GM10248 (cell line): ENCODE measurements at places on chromosomes 11 and 22.

- no peak for DNase-seq
Observed at GRCh38 chr11:6397636-6398035, 7.4 kb downstream of the SMPD1 start.

DNA sequence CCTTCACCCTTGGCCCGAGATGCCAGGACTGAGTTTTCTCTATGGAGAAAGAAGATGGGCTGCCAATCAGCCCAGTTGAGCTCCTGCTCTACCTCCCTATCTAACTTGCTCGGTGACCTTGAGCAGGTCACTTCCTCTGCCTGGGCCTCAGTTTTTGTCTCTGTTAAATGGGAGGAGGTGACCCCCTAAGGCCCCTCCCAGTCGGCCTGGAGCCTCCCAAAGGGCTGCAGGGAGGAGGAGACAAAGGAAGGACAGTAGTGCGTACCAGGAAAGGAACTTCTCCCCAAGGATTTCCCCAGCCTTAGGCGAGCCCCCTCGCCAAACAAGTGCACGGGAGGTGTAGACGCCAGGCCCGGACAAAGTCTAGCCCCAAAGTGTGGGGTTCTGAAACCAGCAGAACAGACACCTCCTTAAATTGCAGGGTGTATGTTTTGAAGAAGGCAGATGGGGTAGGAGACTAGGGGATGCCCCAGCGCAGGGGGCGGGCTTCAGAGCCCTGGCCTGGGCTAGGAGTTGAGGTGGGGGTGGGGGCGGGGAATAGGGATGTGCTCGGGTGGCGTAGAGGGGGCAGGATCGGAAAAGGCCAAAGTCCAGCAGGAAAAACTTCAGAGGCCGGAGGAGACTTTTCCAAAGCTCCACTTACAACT lies 1.0 kb downstream of the CBX7 start:
- no peak for DNase-seq

GRCh38 chr11:31199378-31199777 lies 170.2 kb downstream of the DCDC1 start:
- no peak for DNase-seq

DNA sequence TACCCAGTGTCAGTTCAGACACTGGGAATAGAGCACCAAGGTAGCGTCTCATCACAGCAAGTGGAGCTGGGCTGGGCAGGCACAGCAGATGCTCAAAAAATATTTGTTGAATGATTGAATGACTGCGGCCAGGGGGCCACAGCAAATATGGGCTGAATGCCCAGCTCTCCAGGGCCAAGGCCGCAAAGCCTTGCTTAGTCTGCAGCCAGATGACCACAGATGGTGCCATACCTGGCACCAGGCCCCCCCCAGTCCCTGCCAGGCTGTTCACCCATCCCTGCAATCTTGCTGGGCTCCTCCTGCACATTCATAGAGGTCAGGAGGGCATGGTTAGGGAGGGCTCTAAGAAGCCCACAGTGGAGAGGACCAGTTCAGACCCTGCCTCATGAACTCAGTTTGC lies 32.9 kb downstream of the ZC3H7B start:
- no peak for DNase-seq

DNA sequence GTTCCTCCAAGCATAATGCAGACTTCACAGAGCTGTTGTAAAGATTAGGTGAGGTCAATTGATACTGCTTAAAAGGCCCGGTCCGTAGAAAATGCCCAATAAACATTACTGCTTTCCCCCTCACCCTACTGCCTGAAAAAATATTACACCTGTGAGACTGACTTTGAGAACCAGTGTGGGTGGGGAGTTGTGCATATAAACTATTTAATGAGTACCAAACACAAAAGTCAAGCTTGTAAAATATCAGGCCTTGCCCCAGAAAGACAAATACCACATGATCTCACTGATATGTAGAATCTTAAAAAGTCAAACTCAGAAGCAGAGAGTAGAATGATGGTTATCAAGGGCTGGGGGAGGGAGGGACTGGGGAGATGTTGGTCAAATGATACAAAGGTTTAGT lies 46.7 kb downstream of the C22orf42 start:
- DNase-seq = no peak

DNA sequence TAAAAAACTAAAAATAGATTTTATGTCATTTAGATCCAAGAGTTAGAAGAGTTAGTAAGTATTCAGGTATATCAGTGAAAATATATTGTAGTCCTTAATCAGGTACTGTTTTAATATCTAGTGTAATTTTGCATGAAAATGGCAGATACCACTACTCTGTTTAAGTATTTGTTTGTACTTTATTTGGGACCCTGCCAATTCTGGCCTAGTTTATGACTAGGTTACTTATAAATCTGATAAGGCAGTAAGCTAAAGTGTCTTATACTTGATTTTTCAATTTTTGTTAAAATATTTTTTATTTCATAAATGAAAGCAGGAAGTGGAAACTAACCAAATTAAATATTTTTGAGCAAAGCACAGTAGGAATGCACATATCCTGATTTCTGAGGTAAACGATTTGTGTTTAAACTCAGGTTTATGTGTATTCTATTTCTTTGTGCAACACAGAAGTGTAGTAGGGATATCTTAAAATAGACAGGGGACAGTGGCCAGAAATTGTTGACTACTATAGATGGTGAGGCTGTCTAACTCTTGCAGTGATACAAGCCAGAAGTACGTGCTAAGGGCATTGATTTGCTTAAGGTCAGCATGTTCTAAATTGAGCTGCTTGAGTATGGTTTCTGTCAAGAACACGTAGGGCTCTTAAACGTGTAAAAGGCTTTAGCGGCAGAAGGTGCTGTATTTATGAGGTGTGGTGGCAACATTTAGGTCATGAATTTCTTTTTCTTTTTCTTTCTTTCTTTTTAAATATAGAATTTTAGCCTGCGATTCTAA lies 34.0 kb downstream of the HIPK3 start:
- peak; percentile 58 for DNase-seq

DNA sequence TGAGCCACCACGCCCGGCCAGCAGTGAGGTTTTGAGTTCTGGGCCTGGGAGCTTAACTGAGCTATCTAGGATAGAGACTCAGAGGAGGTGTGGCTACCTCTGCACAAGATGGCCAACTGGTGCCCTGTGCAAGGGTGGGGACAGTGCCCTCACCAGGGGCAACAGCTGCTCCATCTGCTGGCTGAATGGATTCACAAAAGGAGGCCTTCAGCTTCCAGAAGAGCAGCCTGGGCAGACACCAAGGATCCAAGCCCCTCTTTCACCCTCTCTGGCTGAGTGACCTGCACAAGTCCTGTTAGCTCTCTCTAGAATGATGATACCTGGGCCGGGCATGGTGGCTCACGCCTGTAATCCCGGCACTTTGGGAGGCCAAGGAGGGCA lies 33.5 kb upstream of the BAIAP2L2 start:
- DNase-seq = no peak

DNA sequence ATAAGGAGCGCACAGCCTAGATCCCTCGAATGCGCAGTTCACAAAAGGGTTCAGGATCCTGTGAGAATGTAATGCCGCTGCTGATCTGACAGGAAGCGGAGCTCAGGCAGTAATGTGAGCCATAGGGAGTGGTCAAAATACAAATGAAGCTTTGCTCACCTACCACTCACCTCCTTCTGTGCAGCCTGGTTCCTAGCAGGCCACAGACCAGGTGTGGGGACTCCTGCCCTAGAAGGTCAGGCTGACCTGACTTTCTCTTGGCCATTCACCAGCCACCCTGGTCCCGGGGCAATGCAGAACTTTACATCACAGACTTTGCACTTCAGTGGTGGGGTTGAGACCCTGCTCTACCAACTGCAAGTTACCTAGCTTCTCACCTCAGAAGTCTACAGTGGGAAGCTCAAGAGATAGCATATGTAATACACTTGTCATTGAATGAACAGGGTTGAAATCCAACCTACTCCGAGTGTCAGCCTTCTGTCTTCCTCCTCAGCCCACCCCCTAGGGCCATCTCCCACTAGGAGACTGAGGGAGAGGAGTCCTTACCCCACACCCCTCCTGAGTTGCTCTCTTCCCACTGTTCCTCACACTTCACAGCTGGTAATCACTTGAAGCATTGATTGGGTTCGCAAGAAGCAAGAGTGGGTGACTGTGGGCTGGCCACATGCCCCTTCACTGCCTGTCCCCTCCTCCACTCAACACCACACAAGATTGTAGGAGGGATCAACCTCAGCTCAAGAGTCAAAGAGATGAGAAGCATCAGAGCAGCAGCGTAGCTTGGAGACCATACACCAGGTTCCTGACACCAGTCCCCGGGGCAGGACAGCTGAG lies 2.0 kb upstream of the KCNJ1 start:
- no peak for DNase-seq

DNA sequence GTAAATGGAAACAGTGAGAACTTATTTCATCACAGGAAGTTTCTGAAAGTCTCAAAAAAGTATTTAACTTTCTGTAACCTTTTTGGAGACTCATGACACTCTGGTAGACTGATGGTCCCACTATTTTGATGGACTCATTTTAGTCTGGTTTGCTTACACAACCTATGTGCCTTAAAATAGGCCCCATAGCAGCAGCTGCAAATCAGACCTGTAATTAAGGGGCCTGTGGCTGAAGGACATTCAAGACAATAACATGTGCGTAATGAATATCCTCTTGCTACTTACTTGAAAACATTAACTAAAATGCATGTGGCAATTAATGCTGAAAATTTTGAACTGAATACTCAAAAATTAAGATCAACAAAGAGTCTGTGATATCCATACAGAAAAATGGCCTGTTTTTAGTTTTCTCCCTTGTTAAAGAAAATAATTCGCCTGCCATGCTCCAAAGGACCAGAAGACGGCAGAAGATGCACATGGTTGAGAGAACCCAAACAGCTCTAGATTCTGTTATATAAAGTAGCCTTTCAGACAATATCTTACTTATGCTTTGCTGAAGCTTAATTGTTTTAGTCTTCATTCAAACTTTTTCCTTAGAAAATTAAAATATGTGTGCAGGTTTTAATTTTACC lies 568.5 kb downstream of the KCNA4 start:
- no peak for DNase-seq

DNA sequence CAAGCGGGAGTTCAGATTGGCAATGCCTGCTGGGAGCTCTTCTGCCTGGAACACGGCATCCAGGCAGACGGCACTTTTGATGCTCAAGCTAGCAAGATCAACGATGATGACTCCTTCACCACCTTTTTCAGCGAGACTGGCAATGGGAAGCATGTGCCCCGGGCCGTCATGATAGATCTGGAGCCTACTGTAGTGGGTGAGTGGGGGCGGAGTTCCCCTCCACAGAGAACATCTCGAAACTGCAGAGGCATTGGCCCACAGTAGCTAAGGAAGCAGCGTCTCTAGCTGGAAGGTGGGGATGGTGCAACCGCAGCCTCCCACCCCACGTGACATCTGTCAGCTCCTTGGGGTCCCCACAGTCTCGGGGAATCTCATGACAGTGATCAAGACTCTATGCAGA lies 10.9 kb downstream of the TUBA8 start:
- DNase-seq = no peak

- DNase-seq = no peak
Observed at GRCh38 chr22:22144858-22145257, 99.7 kb upstream of the VPREB1 start.

- DNase-seq = no peak
Observed at GRCh38 chr11:117745346-117745745, 51.7 kb downstream of the DSCAML1 start.

GRCh38 chr22:49051491-49052022 lies 776.1 kb downstream of the BRD1 start:
- DNase-seq = no peak

- DNase-seq = no peak
Observed at GRCh38 chr11:114609429-114609828, 13.8 kb upstream of the NXPE4 start.

GRCh38 chr11:75077316-75077715 lies 19.4 kb downstream of the OR2AT4 start:
- no peak for DNase-seq

DNA sequence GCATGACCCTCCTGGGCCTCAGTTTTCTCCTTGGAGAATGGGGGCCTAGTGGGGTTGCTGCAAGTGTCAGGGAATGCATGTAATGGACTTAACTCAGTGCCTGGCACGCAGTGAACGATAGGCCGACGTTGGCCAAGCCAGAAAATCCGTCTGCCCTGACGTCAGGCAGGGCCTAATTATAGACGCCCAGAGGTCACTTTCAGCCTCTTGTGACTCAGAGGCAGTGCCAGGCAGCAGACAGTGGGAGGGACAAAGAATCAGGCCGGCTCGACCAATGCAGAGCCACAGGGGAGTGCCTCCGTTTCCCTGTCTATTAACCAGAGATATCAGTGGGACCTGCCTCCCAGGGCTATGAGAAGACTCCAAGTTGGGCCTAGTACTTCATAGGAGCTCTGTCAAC lies 115.0 kb downstream of the MN1 start:
- DNase-seq = no peak

- no peak for DNase-seq
Observed at GRCh38 chr11:23903044-23903704, 593.7 kb upstream of the LUZP2 start.

- DNase-seq = no peak
Observed at GRCh38 chr11:27470826-27471588, 1.6 kb downstream of the LGR4 start.

DNA sequence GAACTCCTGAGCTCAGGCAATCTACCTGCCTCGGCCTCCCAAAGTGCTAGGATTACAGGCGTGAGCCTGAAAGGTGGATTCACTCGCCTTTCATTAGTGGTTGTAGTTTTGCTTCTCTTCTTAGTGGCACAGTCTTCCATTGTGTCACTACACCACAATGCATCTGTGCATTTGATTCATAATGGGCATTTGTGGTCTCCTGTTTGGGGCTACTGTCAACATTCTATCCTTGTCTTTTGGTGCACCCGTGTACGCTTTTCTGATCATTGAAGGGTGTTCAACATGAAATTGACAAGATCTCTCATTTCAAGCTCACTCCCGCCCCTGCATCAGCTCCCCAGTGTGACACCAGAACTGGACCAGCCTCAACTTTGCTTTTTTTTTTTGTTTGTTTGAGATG lies 2.0 kb upstream of the SYT12 start:
- DNase-seq = no peak

GRCh38 chr11:19793326-19793725 lies 80.7 kb downstream of the NAV2 start:
- no peak for DNase-seq

- no peak for DNase-seq
Observed at GRCh38 chr11:132088551-132088950, 718.1 kb downstream of the NTM start.

GRCh38 chr22:44839721-44840120 lies 87.3 kb downstream of the ARHGAP8 start:
- no peak for DNase-seq

DNA sequence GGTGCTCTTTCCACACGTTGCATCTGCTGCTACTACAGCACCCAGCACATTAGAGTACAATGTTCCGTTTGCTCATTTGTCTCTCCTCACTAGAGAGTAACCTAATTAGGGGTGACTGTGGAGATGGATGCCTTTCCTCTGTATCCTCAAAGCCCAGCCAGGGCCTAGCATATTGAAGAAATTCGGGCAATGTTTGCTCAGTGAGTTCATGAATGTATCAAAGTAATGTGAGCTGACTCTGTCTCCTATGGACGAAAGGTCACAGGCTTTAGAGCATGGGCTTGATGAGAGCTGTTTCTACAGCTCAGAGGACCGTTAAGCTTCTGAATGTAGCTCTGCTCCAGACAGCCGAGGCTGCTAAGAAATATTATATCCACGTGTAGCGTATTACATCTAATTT lies 67.5 kb downstream of the C11orf58 start:
- DNase-seq = no peak

- no peak for DNase-seq
Observed at GRCh38 chr11:121643479-121644186, 190.9 kb upstream of the SORL1-AS1 start.
